ENCODE measurements at places on chromosomes 7 and 10.

DNA sequence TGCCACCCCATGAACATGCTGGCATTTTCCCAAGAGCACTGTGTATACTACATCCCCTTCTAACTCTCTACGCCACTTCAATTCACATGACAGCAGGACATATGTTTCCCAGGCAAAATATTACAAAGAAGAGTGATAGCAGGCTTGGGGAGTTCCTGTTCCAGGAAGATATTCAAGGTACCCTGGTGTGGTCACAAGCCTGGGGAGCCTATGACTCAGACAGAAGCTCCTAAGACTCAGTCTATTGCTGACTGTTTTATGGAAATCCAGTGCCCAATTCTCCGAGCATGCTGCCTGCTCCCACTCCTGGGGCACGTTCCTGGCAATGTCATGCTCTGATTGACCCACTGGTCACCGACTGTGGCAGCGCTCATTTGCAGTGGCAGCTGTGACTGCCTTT is 23.5 kb upstream of the ABLIM1 start:
- no peak for DNase-seq

DNA sequence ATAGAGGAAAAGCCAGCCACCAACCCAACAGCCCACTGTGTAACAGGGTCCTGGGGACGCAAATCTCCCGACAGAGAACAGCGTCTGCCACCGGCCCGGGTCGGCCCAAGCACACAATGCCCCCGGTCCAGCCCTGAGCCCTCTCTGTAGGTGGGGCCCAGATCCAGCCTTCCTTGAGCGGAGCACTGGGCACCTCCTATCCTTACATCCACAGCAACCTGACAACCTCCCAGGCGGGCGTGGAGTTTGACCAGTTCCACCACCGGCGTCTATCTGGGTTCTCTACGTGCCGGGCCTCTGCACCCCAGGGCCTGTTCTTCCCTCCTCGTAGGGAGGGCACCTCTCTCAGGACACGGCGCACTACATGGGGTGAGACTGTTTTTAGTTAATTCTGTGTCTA is 109.0 kb downstream of the CYTH3 start:
- DNase-seq: no peak

DNA sequence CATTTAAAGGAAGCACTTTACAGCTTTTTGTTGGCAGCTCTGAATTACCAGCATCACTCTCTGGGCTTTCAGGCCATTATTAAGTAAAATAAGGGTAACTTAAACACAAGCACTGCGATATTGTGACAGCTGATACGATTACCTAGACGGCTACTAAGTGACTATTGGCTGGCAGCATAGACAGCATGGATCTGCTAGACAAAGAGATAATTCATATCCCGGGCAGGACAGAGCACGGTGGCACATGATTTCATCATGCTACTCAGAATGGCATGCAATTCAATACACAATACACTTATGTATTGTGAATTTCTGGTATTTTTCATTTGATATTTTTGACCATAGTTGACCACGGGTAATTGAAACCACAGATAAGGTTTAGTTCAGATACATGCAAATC is 522.0 kb upstream of the LRRN3 start:
- no peak for DNase-seq

- no peak for DNase-seq
Measured at GRCh38 chr10:3999642-4000041, 214.6 kb upstream of the KLF6 start.

DNA sequence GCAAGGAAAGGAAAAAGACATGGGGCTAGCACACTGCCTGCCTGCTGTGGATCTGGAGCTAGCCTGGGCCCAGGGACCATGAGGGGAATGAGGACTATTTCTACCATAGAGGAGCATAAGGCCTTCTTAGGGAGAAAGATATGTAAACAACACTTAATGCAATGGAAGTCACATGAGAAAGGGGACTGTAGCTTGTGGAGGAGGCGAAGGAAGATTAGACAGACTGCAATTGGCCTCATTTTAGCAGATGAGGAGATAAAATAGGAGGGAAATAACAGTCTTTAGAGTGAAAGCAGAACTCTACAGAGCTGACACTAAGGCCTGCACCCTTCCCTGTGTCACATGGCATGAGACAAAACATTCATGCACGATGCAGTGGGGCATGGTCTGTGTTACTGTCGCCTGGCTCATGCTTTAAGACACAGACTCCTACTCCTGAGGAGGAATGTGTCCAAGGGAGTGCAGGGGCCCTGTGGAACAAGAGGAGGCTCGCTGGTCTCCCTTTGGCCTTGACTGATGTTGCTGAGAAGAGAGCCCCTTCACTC is 829.3 kb upstream of the IGFBP3 start:
- no peak for DNase-seq

- no peak for DNase-seq
Measured at GRCh38 chr10:61944410-61945147, 43.1 kb downstream of the ARID5B start.

GRCh38 chr10:45204954-45205775 is 110.2 kb downstream of the OR13A1 start:
- DNase-seq: no peak

DNA sequence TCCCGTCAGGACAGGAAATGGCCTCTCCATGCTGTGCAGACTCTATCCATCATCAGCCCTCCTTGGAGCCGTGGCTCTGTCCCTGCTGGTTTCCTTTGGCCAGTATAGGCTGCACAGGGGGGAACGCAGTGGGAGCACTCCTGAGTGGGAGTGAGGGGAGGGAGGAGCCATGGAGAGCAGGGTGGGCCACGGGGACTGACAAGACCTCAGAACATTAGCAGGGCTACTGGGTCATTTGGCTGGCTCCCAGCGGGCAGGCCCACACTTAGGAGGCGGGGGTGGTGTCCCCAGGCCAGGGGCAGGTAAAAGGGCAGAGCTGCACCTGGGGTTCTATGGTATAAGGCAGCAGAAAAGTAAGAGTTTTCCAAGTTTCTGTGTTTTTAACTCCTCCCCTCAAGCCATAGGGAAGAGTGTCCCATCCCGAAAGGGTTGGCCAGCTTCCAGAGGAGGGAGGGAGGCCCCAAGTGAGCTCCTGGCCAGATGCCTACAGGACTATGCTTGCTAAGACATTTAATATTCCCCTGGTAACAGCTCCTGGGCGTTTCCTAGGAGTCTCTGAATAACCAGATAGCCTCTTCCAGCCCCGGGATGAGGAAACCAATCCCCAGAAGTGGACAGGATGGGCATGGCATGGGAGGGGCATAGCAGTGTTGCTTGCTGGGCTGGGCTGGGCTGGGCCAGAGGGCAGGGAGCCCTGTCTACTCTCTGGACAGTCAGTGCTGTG is 5.5 kb upstream of the OPN4 start:
- DNase-seq: no peak

DNA sequence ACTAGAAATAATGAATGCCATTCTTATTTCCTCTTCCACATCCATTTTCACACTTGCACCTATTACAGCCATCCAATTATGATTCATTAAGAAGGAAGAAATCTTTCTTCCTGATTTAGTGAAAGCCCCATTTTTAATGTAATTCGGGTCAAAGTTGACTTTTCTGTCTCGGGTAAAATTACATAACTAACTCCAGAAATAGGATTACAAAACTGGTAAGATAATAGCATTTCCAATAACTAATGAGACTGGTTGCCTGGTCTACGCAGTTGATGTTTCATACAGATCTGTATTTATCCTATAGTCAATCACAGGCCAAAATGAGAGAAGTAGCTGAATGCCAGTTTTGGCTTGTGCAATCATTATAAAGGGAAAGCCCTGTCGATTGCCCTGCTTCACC is 651.5 kb upstream of the NRP1 start:
- no peak for DNase-seq

GRCh38 chr10:62978482-62978881 is 154.6 kb upstream of the NRBF2 start:
- no peak for DNase-seq

DNA sequence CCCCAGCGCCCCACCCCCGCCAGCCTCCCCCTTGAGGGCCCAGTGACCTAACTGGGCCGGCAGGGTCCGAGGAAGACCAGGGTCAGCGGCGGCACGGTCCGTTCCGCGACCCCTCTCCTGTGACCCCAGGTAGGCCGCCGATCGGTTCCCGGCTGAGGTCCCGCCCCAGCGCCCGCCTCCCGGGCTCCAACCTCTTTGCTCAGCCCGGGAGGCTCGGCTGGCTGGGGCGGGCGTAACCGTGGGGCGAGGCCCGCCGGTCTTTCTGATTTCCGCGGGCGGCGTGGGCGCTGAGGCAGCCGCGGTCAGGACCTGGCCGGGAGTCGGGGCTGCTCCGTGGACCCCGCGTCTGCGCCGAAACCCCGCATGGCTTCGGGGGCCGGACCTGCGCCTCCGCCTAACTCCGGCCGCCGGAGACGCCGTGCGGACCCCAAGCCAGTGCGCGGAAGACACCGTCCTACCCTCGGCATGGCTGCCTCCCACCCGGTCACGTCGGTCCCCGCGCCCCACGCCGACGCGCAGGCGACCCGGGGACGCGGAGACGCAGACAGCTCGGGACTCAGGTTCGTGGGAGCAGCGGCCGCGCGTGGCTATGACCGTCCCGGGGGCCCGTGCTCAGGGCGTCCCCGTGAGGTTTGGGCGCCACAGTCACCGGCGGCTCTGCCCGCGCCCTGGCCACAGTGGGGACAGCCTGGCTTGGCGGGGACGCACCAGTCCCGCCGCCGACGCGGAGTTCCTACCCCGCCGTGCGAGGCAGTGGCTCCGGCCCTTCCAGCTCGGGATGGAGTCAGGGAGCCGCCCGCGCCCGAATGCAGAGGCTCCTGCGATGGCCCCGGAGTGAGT is 1.0 kb upstream of the VENTX start:
- no peak for DNase-seq

- no peak for DNase-seq
Measured at GRCh38 chr7:90563286-90563685, 32.8 kb upstream of the CDK14 start.

GRCh38 chr10:1646332-1646731 is 91.0 kb downstream of the ADARB2 start:
- no peak for DNase-seq

DNA sequence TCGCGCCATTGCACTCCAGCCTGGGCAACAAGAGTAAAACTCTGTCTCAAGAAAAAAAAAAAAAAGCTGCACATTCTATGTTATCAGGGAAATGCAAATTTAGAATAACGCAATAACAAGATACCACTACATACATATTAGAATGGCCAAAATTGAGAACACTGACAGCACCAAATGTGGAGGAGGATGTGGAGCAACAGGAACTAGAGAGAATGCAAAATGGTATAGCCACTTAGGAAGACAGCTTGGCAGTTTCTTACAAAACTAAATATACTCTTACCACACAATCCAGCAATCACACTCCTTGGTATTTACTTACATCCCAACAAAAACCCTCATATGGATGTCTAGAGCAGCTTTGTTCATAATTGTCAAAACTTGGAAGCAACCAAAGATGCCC is 76.8 kb downstream of the ALOX5 start:
- no peak for DNase-seq

DNA sequence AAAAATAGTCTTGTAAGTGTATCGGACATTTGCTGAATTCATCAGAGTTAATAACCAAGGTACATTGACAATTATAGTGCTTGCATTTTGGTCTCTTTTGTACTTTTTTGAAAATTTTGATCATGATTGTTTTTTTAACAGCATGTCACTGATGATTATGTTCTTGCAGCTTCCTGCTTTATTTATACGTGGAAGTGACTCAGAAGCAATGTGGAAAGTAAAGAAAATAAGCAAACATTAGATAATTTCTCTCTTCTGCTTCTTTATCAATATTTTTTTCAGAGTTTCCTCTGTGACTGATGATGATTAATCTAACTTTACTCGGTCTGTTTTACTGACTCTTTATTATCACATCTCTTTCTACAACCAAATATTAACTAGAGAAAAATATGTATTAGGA is 1351.9 kb downstream of the REEP3 start:
- DNase-seq: no peak

GRCh38 chr10:7980196-7980595 is 74.3 kb upstream of the GATA3 start:
- no peak for DNase-seq

DNA sequence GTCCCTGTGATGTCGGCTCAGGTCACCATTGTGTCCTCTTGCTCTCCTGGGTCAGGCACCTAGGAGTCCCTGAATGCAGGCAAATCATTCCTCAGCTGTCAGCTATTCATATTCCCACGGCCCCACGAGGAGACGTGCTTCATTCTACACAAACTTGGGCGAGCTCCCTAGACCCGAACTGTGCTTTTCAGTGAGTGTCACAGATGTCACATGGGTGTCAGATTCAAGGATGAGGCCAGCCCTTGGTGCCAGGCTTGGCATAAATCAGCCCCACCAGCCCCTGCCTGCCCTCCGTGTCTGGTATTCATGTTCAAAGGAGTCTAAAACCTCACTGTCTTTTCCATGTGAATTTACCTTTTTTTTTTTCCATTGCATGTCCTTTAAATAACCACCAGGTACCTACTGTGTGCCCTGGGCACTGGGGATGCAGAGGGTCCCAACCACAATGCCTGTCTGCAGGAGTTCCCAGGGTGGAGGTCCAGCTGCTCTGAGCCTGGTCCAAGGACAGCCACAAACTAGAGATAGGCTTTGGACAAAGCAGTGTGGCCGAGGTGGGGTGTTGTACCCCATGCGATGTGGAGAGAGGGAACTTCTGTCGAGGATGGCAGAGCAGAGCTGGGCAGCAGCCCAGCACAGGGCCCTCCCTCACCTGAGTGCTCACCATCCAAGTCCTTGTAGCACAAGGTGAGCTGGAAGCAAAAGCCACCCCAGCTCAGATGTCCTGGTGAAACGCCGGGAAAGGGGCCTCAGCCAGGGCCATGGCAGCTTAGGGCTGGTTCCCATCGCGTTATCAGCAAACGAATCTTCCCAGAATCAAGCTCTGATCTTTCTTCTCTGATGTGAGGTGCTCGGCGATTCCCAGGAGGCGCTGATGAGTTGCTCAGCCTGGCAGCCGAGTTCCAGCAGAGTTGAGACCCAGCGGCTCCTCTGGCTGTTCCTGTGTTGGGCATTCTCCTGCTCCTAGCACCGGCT is 611.9 kb downstream of the PTPRN2 start:
- no peak for DNase-seq

DNA sequence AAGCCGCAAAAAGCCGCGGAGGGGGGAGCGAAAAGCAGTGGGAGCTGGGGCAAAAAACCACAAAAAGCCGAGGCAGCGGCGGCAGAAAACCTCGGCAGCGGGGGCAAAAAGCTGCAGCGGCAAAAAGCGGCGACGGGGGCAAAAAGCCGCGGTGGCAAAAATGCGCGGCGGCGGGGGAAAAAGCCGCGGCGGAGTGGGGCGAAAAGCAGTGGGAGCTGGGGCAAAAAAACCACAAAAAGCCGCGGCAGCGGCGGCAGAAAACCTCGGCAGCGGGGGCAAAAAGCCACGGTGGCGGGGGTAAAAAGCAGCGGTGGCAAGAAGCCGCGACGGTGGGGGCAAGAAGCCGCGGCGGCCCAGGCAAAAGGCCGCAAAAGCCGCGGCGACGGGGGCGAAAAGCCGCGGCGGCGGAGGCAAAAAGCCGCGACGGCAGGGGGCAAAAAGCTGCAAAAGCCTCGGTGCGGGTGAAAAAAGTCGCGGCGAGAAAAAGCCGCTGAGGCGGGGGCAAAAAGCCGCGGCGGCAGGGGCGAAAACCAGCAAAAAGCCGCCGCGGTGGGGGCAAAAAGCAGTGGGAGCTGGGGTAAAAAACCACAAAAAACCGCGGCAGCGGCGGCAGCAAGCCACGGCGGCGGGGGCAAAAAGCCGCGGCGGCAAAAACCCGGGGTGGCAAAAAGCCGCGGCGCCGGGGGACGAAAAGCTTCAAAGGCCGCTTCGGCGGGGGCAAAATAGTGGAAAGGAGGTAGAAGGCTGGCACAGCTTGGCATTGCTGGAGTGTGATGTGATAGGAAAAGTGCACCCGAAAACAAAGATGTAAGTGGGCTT is 135.9 kb downstream of the ZNF92 start:
- no peak for DNase-seq
